ENCODE measurements at places on chromosomes 2 and 18.

GRCh38 chr2:23925702-23926289, 1.1 kb downstream of the ATAD2B start:
- peak; percentile 37 for DNase-seq

DNA sequence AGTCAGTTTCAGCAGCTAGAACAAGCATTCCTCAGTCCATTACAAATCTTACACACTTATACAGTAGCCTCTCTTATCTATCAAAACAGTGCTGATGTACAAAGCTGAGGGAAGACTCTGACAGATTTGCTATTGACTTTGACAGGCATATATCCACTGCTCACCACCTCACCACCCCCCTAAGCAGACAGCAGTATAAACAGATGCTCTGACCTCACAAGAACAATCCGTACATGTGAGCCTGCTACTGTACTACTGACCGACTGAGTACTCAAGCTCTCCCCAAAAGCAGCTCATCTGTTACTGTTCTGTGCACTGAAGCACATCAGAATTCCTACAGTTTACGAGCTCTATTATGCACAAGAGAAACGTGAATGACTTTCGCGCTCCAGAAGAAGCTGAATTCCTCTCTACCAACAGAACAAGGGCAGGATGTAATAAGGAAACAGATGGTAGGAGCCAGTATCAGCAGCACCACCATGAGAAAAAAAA, 95.6 kb upstream of the PDE1A start:
- DNase-seq = no peak

- DNase-seq = peak; percentile 2
Observed at GRCh38 chr2:5392658-5393057, 299.5 kb upstream of the SOX11 start.

- no peak for DNase-seq
Observed at GRCh38 chr2:85188852-85189251, 55.7 kb downstream of the TCF7L1 start.

DNA sequence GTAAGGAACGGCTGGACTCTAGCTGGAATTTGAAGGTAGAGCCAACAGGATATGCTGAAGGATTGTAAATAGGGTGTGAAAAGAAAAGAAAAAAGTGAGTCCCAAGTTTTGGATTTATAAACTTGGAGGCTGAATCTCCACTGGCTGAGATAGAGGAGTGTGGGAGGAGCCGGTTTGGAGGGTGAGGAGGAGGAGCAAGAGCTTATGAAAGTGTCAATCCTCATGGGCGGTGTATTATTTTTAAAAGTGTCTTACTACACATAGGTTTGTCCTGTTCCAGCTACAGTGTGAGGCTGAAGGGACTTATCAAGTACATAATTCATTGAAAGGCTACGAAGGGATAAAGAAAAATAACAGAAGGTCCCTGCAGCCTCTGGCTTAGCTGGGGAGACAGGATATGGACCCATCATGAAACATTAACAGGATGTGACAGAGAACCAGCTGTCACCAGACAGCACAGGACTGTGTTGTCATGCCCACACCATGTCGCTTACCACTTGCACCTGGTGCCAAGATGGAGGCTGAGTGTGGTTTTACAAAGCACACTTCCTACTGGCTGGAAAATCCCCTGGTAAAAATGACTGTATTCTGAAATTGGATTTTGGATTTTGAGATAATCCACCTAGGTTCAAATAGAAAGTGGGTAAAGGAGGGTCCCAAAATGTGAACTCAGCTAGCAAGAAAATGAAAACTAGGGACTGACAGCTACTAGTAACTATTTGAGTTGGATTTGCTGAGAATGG, 2.5 kb upstream of the MREG start:
- no peak for DNase-seq

DNA sequence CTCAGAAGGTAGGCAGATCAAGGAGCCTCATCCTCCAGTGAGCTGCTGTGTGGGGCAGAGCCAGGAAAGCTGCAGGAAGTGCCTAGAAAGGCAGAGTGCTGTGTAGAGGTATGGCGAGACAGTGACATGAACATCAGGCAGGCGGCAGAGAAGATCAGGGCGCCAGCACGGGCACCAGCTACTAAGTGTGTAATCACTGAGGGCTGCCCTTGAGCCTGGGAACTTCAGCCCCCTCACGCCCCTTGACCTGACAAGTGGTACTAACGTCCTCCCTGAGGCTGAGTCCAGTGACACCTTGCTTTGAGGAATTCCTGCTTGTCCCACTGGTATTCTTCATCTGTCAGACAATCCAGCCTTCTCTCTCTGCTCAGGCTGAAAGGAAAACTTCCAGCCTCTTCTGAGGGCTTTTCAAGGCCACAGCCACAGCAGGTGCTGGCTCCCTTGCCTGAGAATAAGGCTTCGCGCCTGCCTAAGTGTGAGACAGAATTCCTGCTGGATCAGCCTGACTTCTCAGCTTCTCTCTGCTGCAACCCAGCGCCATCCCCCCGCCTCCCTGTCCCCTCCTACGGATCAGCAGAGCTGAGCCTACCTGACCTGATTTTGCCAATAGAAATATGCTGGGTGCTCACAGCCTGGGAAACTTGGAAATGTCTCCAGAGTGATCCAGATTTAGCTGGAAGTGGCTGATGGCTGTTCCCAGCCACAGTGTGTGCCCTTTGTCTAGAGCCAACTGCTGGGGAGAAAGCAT, 148.0 kb downstream of the SMAD7 start:
- DNase-seq = no peak

GRCh38 chr18:54247511-54248175, 21.7 kb upstream of the POLI start:
- no peak for DNase-seq

GRCh38 chr18:2146092-2146491, 425.2 kb downstream of the METTL4 start:
- peak; percentile 14 for DNase-seq

- no peak for DNase-seq
Observed at GRCh38 chr2:17547737-17548136, 7.2 kb downstream of the VSNL1 start.

- DNase-seq = no peak
Observed at GRCh38 chr18:26614374-26614773, 66.0 kb upstream of the KCTD1 start.

- no peak for DNase-seq
Observed at GRCh38 chr2:42333579-42333978, 27.4 kb downstream of the COX7A2L start.

DNA sequence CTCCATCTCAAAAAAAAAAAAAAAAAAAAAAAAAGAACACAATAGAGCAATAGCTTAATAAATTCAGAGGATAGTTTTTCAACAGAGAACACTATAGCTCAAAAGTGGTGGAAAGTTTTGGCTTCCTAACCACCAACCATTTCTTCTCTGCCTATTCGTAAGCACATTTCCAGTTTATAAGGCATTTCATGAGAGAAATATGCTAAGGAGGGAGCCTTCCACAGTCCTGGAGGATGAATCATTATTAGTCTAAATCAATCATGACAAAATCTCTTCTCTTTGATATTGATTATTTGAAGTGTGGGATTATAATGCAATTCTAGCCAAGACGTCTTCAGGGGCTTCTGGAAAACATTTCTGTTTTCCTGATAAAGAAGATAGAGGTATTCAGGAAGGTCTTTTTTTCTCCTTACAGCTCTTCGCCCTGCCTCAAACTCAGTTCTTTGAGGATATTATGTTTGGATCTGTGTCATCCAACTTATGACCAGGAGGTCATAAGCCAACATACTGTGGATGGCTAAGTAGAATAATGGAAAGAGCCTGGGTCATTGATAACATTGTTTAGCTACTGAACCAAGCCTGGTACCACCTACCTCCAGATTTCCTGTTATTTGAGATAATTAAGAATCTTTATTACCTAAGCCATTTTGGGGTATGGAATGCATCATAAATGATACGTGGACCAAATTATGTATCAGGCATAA, 207.3 kb downstream of the TRIB2 start:
- DNase-seq = no peak

- peak; percentile 19 for DNase-seq
Observed at GRCh38 chr18:77223221-77223639, 26.4 kb upstream of the GALR1 start.

DNA sequence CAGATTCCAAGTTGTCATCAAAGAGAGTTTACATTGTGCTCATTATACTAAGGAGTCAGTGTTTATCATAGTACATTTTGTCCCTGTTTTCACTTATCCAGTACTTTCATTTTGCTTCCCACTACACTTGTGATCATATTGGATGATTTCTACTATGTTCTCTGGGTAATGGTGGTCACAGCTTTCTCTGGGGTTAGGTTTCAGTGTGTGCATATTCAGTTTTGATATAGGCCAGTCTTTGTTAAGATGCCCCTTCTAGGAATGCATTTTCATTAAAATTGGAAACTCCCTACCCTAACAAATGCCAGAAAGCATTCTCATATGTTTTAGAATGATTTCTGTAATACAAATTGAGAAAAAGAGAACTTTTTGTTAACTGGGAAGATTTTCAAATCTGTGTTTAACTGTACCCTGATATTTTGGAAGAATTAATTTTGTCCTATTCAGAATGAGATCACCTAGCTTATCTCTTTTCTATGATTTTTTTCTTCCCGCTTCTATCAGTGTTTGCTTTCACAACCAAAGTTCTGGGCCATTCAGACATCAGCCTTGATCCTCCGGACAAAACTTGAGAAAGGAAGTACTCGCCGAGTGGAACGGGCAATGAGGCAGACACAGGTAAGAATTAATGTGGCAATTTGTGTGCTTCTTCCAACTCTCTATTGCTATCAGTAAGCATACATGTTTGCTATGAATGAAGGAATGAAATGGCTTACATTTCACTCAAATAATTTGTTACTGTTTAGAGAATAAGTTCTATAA, 74.6 kb downstream of the TTC27 start:
- no peak for DNase-seq

DNA sequence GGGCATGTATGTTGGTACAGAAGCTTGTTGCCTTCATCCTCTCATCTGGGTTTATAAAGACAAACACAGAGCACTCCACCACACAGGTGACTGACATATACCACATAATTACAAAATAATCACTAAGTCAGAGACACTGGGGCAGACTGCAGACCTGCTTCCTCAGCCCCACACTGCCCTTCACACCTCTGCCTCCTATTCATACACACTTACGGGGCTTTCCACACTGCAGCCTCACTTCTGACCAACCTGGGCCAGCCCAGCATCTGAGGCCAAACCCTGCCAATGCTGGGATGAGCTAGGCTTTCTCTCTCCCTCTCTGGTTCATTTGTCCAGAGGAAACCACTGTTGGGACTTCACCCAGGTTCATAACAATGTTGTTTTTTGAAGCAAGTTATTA, 4.5 kb downstream of the EMX1 start:
- DNase-seq = no peak

DNA sequence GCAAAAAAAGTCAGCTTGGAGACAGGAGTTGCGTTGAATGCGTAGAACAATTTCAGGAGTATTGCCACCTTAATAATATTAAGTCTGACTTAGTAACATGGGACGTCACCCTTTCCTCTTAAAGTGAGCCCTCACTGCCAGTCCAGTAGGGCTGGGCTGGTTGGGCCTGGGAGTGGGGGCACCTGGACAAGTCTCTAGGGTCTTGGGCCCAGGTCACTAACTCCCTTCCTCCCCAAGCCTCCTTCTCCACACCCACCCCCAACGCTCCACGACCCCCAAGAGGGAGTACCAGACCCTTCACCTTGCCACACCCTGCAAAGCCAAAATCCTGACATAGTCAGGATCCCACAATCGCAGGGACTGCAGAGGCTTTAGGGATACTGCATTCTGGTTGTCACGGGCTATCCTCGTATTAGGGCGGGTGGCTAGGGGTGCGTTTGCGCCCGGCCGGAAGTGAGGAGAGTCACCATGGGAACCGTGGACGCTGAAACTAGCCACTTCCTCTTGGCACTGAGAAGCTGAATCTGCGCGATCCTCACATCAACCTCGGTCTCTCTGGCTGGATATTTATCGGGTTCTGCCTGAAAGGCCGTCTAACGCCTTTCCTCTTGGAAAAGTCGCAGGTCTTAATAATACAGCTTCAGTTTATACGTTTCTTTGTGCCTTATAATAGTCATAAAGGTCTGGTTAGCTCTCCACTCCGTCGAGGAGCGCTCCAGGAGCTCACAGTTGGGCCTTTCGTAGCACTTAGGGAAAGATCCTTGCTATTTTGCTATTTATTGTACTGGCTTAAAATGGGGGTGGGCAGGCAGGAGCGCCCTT, 10.3 kb upstream of the CXXC1 start:
- DNase-seq = no peak

GRCh38 chr2:23491591-23492336, 106.8 kb downstream of the KLHL29 start:
- DNase-seq = no peak

- no peak for DNase-seq
Observed at GRCh38 chr2:24330161-24330560, 30.2 kb downstream of the ITSN2 start.

- DNase-seq = no peak
Observed at GRCh38 chr2:85668009-85668856, at the start of gene SFTPB. SFTPB (minus strand) TSS chr2:85668199; CDS start chr2:85668183, 16 bp downstream.

DNA sequence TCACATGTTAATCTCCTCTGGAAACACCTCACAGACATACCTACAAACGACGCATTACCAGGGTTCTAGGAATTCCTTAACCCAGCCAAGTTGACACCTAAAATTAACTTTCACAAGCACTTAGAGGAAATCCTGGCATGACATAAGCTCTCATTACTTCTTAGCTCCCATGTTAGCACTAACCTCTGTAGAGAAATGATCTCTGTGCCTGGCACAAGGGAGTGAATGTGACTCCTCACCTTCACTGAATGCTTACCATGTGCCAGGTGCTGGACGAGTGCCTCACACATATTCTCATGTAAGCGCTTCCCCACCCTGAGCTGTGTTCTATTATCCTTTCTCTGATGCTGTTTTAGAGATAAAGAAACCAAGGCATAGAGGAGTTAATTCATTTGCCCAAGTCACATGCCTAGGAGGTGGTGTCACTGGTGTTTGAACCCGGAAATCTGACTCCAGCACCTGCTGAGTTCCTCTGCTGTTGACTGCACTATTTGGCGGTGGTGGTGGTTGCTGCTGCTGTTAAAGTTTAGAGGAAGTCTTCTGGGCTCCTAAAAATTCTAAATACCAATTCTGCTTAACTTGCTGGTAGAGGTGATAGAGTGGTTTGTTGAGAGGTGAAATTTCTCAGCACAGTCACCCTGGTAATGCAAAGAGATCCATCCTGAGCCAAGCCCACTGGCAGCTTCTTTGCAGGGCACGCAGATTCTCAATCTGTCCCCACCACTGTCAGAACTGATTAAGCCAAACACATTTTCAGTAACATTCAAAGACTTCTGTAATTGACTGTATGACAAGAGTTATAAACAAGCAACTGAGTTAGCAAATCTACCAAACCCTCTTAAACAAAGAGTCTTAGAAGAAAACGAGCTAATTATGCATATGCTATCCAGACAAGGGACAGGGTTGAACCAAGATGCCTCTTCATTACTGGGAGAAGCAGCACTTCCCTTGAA, 200.3 kb downstream of the CMPK2 start:
- no peak for DNase-seq

DNA sequence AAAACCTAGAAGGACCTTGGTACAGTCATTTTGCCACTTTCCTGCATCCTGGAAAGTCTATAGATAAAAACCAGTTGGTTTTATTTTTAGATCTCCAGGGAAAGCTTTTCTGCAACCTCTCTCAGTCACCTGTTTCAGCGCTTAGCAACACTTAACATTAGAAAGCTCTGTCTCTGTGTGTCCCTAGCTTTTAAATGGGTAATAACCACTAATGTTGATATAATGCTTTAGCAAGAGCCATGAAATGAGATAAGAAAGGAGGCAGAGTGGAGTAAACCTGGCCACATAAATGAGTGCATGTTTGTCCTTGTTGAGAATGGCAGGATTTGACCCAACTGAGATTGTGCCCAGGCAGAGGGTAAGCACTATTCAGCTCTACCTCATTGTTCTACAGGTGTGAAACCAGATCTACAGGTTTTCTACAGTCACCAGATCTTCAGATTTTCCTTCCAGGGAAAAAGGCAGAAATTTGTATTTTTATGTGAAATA, 44.8 kb downstream of the MARCHF4 start:
- no peak for DNase-seq

GRCh38 chr18:46676182-46676835, 19.3 kb upstream of the LOXHD1 start:
- DNase-seq = peak; percentile 12
